Choroid plexus epithelial cell (primary cell): ENCODE measurements at places on chromosomes 6 and 20.

GRCh38 chr6:139732451-139732850, 358.0 kb upstream of the CITED2 start:
- peak; percentile 85 for DNase-seq

DNA sequence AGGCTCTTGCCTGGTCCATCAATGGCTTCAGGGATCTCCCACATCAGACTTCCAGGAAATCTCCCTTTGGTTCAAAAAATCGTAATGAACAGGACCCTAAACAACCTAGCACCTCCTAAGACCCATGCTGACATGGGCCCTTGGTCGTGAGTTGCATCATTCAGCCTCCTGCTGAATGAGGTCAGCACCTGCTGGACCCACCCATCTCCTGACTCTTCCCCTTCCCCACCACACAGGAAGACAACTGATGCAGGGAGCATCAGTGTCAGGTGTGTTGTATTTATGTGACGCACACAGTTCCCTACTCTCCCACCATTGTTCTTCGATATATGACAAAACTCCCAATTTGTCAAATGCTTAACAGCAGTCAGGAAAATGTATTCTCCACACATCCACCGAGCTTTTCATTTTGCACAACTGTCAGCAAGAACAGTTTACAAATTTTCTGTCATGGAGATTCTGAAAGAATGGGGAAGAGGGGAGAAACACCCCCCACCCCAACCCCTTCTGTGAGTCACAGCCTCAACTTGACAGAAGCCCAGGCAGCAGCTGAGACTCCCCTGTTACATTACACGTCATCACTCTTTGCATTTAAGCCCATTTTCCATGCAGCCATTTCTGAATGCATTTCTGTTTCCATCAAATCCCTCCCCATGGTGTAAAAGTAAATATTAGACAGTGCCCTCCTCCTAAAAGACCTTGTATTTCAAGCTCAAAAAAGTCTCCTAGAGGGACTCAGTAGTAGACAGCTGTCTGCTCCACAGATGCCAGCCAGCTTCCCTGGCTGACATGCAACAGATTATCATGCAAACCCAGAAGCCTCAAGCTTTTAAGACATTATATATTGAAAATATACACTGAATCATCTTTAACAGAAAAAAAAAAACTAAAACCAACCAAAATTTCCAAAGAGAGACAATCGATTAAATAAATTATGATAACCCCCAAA, 577.5 kb downstream of the PTPRT start:
- DNase-seq = no peak

DNA sequence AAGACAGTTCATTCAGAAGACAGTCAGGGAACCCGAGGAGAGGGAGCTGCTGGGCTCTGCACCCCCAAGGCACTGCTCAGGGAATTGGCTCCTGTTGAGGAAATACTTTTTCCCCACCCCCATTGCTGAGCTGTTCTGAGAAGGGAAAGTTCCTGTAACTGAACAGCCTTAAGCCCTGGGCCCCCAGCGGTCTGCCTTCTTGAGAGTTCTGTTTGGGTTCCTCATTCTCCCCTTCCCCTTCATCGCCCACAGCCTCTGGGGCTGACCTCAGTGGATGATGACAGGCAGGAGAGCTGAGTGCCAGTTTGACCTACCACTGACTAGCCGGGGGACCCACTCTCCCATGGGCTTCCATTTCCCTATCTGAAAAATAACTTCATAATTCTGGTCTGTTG, 10.7 kb downstream of the HCK start:
- DNase-seq = no peak

- peak; percentile 48 for DNase-seq
Observed at GRCh38 chr6:16316741-16317251, 78.4 kb downstream of the GMPR start.

DNA sequence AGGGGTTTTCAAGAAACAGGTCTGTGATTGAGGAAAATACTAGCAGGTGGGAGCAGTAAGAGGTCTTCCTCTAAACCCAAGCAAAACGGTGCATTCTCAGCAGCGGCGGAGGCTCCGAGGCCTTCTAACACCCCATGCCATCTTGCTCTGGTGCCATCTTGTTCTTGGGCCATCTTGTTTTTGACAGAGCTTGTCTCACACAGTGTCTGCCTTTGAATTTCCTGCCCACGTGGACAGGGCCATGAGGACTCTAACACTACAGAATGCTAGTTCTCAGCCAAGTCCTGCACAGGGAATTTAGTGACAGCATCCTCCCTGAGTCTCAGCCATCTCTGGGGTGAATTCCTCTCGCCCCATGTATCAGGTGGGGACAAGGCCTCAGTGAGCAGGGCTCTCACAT, 76.4 kb downstream of the PSMG4 start:
- DNase-seq = no peak

DNA sequence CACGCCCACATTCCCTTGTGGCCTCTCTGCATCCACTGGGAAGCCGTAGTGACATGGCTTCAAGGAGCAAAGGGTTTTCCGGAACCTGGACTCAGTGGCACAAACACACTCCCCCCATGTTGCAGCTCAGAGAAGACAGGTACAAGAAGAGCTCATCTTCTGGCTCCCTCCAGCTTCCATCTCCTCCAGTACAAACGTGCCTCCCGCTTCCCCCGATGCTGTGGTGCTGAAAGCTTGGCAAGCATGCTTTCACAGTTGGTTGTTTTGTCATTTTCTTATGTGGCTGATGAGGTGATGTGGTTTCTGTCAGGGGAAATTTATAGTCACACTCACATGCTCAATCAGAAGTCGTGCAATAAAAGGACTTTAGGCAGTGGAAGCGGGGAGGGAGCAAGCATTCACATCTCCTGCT, 258.5 kb downstream of the KIF16B start:
- DNase-seq = no peak

GRCh38 chr6:150235218-150235617, 92.4 kb downstream of the PPP1R14C start:
- no peak for DNase-seq
